Stimulated activated CD4-positive, alpha-beta T cell treated with anti-CD3 and anti-CD28 coated beads, Interleukin-2, amount 100 ng/mL, for 24 hours (primary cell): ENCODE measurements at places on chromosomes 7 and 10.

- DNase-seq: no peak
These were observed 220.8 kb upstream of the PRSS58 start for GRCh38 chr7:142478479-142479220.

DNA sequence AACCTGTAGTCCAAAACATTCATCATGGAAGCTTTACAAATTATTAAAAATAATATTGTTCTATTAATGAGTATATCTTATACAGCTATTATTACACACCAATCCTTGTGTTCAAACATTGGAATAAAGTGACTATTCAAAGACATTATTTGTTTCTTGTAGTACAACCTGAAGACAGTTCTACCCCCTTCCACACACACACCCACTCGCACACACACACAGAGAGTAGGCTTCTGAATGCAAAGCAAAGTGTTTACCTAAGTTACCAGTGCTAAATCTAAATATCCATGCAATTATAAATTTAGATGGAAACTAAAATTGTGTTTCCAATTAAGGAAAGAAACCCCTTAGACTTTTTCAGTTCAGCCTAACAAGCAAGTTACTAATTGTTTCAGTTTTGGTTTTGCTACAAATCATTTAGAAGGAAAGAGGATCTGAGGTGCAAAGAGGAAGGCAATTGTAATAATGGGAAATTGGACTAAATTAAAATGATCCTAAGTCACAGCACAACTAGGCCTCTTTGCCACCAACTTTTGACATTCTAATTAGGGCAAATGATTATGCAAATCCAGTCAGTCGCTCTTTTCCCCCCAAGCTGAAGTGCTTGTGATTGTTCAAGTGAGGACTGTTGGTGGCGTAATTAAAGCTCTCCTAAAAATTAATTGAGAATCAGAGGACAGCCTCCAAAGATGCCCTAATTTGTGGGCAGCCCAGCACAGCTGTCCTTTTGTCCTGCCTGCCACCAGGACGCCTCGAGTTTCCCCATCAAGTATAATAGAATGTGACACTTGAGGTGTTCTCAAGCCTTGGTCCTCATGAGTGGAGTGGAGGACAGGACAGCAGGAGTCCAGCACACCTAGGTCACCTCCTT lies 19.9 kb upstream of the ATOH7 start:
- DNase-seq: no peak

- no peak for DNase-seq
These were observed 575.6 kb downstream of the POM121L12 start for GRCh38 chr7:53611043-53611442.

GRCh38 chr7:155526225-155526624 lies 20.1 kb downstream of the CNPY1 start:
- no peak for DNase-seq

DNA sequence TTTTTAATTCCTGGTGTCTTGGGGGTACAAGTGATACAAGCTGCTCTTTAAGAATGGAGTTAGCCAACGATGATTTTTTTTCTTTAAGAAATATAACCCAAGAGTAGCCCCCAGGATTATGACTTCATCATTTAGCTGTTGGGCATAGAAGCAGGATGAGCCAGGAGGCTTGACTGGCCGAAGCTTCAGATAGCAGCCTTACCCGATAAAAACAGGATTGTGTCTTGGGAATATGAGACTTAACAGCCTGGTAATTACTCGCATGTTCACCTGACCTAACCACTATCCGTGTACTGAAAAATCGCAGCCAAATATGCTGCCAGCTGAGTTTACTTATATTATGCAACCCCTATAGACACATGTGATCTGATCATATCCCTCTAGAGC lies 346.0 kb upstream of the BMPER start:
- DNase-seq: no peak

GRCh38 chr10:118818621-118819221 lies 64.0 kb upstream of the CACUL1 start:
- no peak for DNase-seq

DNA sequence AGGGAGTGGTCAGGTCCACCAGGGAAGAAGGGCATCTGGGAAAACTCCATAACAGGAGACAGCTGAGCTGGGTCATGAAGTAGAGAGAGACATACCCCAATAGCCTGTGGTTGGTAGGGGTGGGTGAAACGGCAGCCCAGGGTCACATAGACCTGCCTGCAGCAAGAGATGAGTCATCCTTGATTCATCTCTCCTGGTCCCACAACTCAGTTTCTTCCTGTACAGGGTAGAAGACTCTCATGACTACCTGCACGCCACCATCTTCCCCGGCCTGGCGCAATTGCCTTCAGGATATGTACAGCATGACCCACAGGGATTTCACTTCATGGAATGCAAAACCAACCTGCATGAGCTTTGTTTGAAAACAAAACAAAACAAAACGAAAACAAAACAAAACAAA lies 45.1 kb upstream of the ADAM12 start:
- no peak for DNase-seq

GRCh38 chr10:7915923-7916536 lies 97.7 kb downstream of the TAF3 start:
- no peak for DNase-seq
